ENCODE measurements at places on chromosomes 6 and 20.

- peak; percentile 87 for DNase-seq
Observed at GRCh38 chr6:11909696-11910132, 102.4 kb upstream of the HIVEP1 start.

DNA sequence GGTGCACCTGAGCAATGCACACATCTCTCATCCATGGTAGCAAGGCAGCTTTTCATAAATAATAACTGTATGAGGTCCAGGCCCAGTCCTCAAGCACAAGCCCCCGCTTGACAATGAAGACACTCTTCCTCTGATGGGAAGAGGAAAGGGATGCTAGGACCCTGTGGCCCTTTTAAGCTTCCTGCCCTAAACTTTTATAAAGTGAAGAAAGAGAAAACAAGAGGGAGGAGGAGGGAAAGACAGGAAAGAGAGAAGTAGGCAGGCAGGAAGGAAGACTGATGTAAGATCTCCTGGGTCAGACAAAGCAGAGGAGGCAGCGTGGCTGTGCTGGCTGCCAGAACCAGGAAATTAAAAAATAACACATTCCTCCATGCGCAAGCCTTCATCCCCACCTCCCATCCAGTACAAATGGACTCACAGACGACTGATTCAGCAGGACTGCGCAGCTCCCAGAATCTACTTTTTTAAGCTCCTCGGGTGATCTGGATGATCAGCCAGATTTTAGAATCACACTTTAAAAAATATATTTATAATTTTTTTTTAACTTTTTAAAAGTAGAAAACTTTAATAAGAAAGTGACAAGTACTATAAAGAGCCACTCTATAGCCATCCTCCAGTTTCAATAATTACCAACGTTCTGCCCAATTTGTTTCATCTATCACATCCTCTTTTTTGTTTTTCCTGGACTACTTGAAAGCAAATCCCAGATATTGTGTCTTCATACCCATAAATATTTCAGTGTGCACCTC is 16.5 kb downstream of the TNFAIP3 start:
- DNase-seq = no peak

- no peak for DNase-seq
Observed at GRCh38 chr6:69391106-69391505, 405.7 kb downstream of the LMBRD1 start.

DNA sequence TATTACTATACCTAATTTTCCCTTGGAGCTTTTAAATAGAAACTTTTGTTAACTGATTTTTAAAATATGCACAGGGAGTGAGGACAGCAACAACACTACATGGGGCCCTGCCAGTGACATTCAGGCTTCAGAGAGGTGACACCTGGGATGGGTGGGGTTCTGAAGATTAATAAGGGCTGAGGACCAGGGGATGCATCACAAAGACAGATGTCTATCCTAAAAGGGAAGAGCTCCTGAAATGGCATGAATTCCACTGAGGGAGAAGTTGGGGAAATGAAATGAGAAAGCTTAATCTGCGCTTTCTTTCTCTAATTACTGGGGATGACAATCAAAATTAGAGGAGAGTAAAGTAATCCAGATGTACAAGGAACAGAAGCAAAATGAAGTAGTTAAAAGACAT is 162.8 kb downstream of the BTBD9 start:
- DNase-seq = no peak

GRCh38 chr6:1617466-1618310 is 8.0 kb downstream of the FOXC1 start:
- no peak for DNase-seq

- DNase-seq = no peak
Observed at GRCh38 chr20:39105551-39105950, 143.4 kb downstream of the DHX35 start.

- DNase-seq = no peak
Observed at GRCh38 chr6:149503872-149504271, 19.1 kb upstream of the ZC3H12D start.

- no peak for DNase-seq
Observed at GRCh38 chr6:42958125-42958524, 2.4 kb upstream of the GNMT start.

DNA sequence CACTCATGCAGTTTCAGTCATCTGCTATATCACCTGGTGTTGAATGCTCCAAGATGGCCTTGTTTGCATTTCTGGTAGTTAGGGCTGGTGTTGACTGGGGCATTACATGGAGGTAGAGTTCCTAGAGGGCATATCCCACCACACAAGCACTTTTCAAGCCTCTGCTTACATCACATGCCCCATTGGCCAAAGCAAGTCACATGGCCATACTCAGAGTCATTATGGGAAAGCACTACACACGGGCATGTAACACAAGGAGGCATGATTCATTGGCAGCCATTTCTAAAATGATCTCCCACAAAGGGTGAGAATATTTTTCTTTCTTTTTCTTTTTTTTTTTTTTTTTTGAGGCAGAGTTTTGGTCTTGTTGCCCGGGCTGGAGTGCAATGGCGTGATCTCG is 73.2 kb downstream of the TRMT6 start:
- DNase-seq = no peak

GRCh38 chr6:15137086-15137485 is 108.8 kb upstream of the JARID2 start:
- DNase-seq = no peak

DNA sequence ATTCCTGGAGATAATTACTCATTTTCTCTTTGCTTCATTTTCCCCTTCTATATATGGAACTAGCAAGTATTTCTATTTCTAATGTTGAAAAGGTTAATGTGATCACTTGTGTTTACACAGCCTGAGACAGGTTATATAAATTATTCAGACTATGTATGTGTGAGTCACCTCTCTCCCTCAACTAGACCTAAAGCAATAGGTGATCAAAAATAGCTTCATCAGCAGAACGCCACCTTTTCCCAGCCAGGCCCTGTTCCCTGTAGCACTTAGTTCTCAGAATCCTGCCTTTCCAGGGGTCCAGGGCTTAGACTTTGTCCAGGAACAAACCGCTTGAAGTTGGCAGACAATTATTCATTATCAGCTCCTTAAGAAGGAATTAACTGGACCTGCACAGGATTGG is 125.3 kb upstream of the EXOC2 start:
- no peak for DNase-seq

DNA sequence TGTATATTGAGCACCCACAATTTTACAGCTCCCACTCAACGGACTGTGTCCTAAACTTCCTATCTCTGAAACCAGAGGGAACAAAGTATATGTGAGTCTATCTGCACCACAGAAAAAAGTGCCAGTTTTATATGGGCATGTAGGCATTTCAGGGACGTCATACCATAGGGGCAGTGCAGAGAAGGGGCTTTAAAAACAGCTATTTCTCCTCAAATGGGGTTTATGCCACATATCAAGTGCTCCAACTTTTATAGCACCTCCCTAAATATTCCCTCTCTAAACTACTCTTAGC is 28.9 kb upstream of the ASF1A start:
- no peak for DNase-seq

- DNase-seq = no peak
Observed at GRCh38 chr6:11409371-11409770, 128.2 kb upstream of the TMEM170B start.

GRCh38 chr20:24953209-24953575 is 4.1 kb downstream of the CST7 start:
- no peak for DNase-seq

GRCh38 chr6:36638579-36638978 is 39.9 kb upstream of the CDKN1A start:
- no peak for DNase-seq

- DNase-seq = no peak
Observed at GRCh38 chr20:36582322-36582721, 8.9 kb downstream of the TGIF2 start.

DNA sequence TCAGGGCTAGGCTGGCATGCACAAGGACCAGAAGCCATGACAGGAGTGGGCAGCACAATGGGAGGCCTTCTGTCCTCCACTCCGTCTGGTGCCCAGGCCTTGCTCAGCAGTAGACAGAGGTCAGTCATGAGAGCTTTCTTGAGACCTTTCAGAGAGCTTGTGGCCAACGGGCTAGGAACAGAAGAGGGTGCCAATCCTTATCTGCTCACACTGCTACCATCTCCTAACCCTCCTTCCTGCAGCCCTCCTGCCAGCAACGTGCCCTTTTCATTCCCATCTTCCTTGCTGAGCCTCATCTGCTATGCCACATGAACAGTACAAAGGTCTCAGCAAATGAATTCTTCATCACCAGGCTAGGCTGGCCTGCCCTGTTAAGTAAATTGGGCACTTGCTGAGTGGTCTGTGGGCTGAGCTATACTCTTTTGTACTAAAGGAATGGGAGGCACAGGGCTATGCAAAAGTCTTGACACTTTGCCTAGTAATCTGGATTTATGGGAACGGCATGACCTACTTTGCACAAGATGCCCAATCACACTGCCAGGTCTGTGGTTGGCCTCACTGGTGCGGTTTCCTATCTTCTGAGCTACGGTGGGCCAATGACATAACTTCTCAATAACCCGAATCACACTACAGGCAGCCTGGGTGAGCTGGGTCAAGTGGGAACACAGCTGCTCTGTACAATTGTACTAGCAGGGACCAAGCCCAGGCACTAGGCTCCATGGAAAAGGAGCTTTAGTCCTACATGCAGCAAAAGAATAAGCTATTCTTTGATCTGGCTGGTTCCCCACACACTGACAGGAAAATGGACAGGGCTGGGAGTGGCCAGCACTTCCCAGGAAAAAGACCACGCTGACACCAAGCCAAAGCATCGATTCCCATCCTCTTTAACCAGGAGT is 47.8 kb downstream of the ELOVL5 start:
- DNase-seq = peak; percentile 45

DNA sequence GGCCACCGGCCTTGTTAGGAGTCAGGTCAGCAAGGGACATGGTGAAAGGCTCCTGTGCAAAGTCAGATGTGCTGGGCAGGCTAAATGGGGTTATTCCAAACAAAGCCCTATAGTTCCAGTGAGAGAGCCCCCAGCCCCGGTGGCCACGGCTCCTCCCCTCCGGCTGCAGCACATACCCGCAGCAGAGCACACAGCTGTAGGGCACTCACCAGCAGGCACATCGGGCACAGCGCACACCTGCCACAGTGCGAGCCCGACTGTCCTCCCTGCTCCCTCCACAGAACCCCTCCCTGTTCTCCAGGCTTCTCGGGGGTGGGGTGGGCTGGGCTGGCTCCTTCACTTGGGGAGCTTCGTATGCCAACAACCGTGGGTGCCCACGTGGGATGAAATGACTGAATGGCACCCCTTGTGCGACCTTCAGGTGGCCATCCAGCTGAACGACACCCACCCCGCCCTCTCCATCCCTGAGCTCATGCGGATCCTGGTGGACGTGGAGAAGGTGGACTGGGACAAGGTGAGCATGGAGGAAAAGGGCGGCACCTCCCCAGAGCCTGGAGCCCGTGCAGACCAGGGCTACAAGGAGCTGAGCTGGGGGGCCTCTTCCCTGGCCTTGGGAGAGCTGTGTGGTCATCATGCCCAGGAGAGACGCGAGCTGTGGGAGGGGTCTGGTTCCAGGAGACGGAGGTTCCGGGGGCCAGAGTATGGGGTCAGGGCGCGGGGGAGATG is 30.9 kb downstream of the PYGB start:
- no peak for DNase-seq

- DNase-seq = peak; percentile 73
Observed at GRCh38 chr6:593139-593906, 63.6 kb downstream of the HUS1B start.

DNA sequence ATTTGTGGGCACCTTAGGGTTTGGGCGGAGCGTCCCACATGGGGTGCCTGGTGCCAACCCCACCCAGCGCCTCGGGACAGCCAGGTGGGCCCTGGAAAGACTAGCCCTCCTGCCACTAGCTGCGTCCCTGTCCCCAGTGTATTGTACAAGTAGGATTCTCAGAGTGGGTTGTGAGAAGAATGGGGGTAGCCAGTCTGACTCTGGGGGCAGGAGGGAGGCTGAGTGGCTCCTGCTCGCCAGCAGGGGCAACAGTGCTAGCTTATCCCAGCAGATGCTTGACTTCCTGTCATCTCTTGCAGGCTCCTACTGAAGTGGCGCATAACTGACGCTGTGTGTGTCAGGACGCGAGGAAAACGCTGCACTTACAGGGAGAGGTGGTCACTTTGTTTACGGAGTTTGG is 9.3 kb downstream of the PSMA7 start:
- DNase-seq = no peak

- no peak for DNase-seq
Observed at GRCh38 chr20:52252664-52253063, 61.1 kb upstream of the ZFP64 start.
